SK-N-MC (cell line): ENCODE measurements at places on chromosomes 12 and 14.

DNA sequence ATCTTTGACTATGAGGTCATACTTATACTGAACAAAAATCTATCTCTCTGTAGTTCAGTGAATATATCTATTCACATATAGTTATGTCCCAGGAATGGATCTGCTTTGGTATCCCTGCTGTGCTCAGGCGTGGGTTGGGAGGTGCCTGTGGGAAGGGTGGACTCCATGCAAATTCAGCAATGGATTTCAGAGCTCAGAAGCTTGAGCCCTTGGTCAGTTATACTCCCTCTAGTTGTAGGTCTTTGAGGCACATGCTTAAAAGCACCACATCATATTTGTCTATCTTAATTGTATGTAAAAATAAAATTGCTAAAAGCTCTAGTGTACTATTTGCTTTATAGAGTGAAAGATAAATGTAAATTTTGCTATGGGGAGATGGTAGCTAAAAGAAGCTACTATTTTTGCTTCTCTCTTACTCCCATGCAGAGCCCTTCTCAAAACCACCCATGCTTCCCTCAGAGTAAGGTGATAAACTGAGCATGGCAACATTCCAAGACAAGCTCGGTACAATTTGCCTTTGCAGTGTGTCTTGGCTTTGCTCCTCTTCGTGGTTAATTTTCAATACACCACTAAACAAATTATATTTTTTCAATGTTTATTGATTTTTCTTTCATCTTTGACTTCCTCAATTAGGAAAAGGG is 54.9 kb downstream of the SLC16A7 start:
- no peak for DNase-seq

DNA sequence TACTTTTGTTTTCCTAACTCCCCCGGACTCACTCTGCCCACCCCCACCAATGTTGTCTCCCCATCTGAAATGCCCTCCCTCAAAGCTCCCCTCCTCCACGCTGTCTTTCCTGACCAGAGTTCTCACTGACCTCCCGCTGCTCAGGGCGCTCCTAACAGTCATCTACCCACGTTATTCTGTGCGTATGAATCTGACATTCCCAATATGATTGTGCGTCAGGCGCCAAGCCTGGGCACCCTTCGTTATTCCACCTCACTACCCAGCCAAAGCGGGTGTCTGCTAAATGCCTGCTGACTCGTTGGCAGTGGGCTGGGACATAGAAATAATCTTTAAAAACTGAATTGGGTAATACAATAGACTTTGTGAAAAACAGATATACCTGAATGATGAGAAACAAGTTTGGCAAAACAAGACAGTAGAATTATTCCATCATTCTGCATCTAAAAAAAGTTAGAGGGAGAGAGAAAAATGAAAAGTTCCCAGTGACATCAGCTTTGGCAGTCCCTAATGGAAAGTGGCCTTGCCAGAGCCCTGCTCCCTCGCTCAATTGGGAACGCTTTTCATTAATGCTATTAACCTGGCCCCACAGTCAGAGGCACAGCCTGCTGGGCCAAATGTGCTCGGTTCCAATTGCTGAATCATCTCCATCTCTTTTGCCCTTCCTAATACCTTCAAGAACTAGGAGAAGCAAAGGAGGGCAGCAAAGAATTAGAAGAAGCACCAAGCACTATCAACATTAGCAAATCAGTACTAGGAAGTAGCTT is 74.0 kb upstream of the PLXNC1 start:
- DNase-seq = no peak

GRCh38 chr12:29782285-29782870 is 1.4 kb downstream of the TMTC1 start:
- DNase-seq = no peak

DNA sequence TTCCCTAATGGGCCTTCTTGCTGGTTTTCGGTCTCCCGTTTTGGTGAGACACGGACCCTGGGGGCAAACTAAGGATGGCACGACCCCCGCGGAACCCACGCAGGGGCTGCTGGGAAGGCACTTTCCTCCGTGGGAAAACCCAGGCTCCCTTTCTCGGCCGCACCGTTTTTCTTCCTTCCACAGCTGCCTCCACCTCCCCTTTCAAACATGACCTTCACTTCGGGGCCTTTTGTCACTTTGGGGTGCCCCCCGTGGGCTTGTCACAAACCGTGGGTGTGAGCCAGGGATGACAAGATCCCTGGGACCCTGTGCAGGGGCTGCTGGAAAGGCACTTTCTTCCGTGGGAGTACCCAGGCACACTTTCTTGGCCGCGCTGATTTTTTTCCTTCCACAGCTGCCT is 268.7 kb downstream of the ALG10 start:
- no peak for DNase-seq

DNA sequence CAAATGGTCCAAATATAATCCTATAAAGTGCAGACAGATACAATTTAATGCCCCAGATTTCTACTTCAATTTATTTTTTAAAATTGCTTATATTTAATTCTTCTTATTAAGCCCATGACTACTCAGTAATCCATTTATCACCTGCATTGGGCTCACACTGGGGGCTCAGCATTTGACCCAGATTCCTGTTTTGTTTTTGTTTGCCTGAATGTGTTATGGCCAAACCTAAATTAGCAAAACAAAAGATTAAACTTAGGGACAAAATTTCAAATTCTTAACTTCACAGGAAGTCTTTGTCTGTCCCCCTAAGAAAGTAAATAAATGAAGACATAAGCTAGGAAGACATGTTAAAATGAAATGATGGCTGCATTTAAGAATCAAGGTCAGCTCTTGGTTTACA is 322.3 kb downstream of the RMST start:
- DNase-seq = no peak

DNA sequence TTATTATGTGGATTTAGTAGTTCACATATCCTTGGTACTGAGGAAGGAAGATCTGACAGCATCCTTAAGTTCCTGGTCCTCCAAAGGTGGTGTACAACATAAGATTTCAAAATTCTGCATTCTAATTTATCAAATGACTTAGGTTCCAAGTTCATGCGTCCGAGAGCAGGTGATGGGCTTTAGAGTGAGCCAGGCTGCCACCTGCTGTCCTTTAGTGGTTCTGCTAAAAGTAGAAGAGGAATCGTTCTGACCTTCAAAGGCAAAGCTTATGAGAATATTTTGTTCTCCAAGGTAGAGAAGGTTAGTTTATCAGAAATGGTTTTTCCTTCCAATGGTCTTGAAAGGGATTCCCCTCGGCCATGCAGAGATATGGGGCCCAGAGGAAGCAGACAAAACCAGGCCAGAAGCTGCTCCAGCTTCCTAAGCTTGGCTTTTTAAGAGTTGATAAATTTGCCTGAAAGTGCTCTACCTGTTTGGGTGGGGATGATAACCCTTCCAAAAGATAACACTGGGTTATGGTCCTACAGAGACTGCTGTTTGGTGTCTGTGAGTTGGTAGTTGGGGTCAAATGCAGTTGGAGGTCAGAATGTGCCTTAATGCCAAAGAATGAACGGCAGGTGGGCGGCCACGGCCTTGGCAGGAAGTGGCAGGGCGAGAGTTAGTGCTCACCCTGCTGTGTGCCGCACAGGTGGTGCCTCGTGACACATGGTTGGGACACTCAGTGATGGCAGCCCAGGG is 29.1 kb upstream of the LRTM2 start:
- DNase-seq = no peak
